Uterus (tissue), 4 donors: ENCODE measurements at places on chromosomes 13 and 19. TPM values are rescaled to one million over a fixed set of nuclear protein-coding genes. Genes with fewer than 3 reads are reported as not detected.

- no peak overlapping the region for H3K4me3 ChIP-seq
- no peaks in the 10 kb centered on the region for H3K27me3 ChIP-seq
- no peak for DNase-seq
- H3K4me1 ChIP-seq = no peaks in the 10 kb centered on the region
Observed at GRCh38 chr19:29777781-29778309, 33.9 kb upstream of the CCNE1 start.

- H3K4me3 ChIP-seq = peak within 1 kb of the TSS; percentile 99
- H3K36me3 ChIP-seq = no peaks in the 10 kb centered on the region
- peak; percentile 96 for DNase-seq
- H3K4me1 ChIP-seq = peaks cover 4% of the 10 kb centered on the region
Observed at GRCh38 chr19:14496029-14496833, at the start of gene GIPC1. TSS of gene GIPC1 (minus strand) at chr19:14496127. CDS start at chr19:14482976, 13,151 bp downstream.

DNA sequence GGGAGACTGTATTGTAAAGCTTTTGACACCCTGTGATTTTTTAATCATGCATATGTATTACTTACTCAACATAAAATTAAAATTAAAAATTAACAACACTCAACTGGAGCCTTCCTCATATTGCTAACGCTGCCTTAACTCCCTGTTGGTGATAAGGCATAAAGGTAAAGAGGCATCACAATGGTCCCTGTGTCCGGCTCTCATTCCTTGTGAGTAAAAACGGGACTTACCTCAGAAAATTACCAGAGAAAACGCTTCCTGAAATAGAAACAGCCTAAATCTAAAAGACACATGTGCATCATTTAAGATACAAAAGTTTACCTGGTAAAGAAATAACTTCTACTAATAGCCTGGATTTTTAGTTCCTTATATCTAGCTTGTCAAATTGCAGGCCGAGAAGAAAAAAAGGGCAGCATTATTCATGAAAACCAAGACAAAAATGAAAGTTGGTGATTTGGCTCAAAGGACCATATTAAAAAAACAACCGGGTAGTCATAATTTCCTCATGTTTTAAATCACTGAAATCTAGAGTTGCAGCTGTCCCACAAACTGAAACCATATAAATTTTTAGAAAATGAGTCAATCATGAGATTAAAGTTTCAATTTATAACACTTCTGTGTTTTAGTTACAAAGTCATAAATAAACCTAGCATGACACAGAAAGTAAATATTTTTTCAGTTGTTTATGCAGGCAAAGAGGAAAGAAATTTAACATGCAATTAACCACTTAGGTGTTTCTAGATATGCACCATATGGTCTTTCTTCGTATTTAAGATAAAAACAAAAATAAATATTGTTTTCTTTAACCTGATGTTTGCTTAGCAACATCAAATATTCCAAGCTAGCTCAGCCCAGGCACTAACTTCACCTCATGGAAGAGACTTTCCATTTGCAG, 94.7 kb downstream of the MIPEP start:
- no peak overlapping the region for H3K27ac ChIP-seq
- H3K36me3 ChIP-seq = no peaks in the 10 kb centered on the region
- no peak overlapping the region for H3K4me3 ChIP-seq
- no peak for DNase-seq
- H3K27me3 ChIP-seq = no peaks in the 10 kb centered on the region
- H3K4me1 ChIP-seq = no peaks in the 10 kb centered on the region

Gene DENND1C
- 1.4 TPM for total RNA-seq

Gene LPAR2
- total RNA-seq = 5.5 TPM

Gene ZNF625
- total RNA-seq = 13.2 TPM

Gene ZNF493
- total RNA-seq = 48.2 TPM

Gene FLT3LG
- total RNA-seq = 19.4 TPM
